ENCODE measurements at places on chromosomes 16 and 17.

DNA sequence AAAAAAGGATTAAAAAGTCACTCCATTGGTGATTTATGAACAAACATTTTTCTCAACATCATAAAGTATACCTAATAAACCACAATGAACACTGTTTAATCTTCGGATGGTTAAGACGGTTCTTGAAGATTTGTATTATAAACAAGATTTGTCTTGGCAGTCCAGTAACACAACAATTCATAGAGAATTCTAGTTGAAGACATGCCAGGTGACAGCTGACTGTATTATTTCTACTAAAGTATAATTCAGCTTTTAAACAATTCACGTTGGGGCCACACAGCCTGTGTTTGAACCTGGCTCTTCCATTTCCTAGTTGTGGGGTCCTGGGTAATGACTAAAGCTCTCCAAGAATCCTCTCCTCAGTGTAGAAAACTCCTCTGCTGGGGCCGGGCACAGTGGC, 22.0 kb downstream of the STX8 start:
- DNase-seq, result no peak

DNA sequence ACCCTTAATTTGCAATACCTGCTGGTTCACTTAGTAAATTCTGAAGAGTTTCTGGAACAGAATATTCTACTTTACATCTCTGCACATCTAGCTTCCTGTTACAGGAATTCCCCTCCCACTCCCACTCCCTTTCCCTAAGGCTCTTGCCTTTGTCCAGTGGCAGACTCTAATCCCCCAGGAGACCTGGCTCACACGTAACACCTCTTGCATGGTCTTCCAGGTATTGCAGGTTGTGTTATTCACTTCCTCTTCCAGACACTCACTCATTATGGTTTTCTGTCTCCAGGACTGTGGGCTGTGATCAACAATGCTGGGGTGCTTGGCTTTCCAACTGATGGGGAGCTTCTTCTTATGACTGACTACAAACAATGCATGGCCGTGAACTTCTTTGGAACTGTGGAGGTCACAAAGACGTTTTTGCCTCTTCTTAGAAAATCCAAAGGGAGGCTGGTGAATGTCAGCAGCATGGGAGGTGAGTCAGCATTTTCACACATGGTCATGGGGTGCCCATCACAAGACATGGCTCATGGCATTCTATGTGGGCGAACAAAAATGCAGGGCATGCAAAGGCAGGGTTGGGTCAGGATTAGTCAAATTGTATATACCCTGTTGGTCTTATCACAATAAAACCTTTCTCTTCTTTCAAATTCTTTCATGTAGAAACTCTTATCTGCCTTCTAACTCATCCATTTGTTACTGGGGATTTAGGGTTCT, 35.8 kb downstream of the HSD17B2 start:
- peak; percentile 19 for DNase-seq

- DNase-seq, result no peak
These were observed 9.4 kb upstream of the CEP20 start for GRCh38 chr16:15897834-15898254.

GRCh38 chr17:61010661-61011170, 333.1 kb downstream of the BCAS3 start:
- no peak for DNase-seq

- no peak for DNase-seq
These were observed 201.1 kb upstream of the ASIC2 start for GRCh38 chr17:33494151-33494550.

DNA sequence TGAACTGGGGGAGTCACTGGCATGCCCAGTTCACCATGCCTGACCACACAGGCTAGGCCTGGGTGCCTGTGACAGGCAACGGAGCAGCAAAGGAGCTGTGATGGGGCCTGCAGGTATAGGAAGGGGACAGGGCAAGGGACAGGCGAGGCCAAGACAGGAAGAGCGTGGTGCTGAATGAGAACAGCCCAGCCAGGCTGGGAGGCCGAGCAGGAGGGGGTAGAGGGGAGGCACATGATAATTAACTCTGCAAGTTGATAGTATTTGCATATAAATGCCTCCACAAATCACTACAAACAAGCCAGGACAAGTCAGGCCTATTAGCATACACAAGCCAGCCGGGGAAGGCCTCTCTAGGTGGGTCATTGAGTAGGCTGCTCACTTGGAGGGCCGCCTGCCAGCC, 7.8 kb downstream of the ZFHX3 start:
- DNase-seq, result no peak

DNA sequence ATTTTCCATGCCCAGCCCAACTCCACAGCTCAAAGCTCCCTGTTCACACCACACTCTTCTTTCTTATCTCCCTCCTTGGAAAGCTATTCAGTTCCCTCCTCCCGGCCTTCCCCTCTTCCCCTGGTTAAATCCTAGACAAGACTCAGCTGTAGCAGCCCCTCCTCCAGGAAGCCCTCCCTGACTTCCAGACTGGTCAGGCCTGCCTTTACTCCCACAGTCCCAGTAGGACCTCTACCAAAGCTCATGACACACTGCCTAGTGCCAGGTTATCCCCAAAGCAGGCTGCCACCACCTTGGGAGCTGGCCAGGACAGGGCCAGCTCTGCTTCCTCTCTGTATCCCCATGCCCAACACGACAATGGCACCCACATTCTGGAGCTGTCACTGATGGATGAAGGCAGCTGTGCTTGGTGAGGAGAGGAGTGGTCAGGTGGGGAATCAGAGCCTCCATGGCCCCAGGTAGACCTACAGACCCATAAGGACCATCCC, 50.0 kb downstream of the BEAN1 start:
- DNase-seq, result no peak

GRCh38 chr16:84836234-84836647, 16.5 kb downstream of the CRISPLD2 start:
- DNase-seq, result peak; percentile 100

DNA sequence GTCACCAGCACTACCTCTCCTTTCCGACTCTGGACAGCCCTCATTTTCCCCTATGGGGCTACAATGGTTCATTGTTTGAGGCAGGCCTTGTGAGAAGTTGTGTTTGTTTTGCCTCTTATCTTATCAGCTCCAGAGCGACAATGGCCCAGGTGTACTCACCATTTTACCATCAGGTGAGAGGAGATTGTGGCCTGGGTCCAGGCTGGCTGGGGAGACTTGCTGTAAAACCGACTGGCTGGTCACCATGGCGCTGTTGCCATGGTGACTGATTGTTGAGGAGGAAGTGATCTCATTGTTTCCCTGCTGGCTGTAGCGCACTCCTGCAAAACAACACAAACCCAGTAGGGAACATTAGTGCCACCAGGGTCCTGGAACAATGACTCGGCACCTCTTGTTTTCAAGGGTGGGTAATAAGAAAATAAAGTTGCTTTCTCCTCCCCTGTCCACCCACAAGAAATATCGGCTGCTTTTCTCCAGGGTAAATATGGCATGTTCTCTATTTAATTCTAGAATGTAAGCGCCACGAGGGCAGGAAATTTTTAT, 34.4 kb downstream of the HNF1B start:
- no peak for DNase-seq

DNA sequence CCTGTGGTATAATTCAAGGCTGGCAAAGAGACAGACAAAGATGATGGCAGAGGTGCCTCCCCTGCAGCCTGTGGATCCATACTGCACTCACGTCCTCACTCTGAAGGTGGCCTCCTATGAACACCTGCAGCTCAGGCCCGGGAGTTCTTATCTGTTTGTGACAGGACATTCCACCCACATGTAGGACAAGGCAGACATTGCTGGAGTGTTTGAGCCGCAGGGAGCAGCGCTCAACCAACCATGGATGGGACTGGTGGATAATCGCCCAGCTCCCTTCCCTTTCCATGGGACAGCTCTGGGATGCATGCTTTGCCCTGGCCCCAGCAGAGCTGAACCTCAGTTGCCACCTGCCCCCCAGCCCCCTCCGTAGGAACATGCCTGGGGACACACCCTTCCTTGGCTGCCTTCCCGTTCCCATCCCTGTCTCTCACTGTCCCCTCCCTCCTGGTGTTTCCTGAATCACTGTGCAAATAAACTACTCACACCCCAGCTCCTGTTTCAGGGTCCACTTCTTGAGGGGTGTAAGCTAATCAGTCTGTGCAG, 22.2 kb downstream of the ITPRIPL2 start:
- no peak for DNase-seq

DNA sequence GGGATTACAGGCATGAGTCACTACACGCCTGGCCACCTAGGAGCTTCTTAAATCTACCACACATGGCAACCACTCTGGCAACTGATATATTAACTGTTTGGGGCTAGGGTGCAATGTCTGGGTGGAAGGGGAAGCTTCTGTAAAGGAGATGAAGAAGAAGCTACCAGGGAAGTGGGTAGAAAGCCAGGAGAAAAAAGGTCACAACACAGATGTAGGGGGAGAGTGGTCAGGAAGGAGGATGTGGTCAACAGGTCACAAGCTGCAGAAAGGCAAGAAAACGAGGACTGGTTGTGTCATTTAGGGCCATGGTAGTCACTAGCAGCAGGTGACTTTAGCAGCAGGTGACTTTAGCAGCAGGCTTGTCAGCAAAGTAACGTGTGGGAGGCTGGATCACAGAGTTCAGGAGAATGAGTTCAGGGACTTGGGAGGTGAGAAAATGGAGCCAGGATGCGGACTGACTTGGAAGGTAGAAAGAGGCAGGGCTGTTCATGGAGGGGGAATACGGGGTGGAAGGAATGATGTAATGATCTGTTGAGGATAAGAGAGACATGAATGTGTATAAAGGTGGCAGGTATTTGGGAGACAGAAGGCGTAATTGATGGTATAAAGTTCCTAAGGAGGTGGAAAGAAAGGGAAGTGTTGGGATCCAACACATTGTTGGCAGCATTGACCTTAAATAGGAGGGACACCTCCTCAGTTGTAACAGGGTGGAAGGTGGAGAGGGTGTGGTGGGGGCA, 16.3 kb upstream of the WFIKKN2 start:
- DNase-seq, result no peak

DNA sequence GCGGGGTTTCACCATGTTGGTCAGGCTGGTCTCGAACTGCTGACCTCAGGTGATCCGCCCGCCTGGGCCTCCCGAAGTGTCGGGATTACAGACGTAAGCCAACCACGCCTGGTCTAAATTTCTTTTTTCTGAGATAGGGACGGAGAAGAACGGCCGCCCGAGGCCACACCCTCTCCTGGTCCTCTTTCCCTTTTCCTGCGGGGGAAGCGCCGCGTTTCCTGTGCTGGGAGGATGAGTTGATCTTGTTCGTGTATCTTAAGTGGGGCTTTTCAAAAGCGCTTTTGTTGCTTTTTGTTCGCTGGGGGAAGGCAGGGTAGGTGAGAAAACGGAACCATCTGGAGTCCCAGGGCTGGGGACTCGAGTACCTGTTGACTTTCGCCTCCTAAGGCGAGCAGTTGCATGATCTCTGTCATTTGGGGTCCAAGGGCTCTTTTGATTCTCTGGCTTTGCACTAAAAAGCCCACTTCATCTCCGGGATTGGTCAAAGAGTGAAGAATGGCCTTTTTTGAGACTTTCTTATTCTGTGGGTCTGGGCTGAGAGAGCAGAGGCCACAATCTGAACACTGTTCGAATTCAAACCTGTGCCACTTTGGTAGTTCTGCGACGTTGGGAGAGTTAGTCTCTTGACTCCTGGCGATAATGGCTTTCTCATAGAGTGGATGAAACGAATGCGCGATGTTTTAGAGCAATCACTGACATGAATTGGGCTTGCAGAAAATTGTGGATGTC, 1.3 kb downstream of the FUS start:
- DNase-seq, result no peak

DNA sequence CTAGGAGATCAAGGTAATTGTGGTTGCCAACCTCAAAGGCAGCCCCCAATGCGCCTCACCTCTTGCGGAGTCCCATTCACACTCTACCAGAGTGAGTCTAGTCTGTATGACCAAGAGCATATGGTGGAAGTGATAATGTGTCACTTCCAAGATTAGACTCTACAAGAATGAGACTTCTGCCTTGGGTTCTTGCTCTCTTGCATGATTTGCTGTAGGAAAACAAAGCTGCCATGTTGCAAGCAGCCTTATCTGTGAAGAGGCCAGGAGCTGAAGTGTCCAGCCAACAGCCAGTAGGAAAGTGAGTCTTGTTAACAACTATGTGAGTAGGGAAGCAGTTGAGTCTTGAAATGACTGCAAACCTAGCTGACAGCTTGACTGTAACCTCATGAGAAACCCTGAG, 3.4 kb downstream of the TERF2 start:
- no peak for DNase-seq

DNA sequence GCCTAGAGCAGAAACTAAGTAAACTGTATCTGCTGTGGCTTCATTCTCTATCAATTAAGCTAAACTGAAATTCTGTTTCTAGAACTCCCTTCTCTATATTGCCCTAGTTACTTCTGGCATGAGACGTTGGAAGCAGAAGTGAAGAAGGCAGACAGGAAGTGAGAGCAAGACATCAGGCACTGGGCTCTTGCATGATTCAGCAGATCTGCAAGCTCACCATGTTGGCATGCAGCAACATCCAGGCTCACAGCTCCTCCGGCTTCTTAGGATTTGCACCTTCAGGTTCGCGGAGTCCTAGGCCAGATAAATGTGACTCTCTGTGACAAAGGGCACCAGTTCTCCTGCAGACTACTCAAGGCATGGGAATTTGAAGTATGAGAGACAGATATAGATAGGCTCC, 148.3 kb downstream of the CDH8 start:
- peak; percentile 63 for DNase-seq

GRCh38 chr17:40093580-40094201, 6.7 kb downstream of the NR1D1 start:
- no peak for DNase-seq

GRCh38 chr16:74825016-74825415, 50.4 kb upstream of the FA2H start:
- DNase-seq, result no peak

DNA sequence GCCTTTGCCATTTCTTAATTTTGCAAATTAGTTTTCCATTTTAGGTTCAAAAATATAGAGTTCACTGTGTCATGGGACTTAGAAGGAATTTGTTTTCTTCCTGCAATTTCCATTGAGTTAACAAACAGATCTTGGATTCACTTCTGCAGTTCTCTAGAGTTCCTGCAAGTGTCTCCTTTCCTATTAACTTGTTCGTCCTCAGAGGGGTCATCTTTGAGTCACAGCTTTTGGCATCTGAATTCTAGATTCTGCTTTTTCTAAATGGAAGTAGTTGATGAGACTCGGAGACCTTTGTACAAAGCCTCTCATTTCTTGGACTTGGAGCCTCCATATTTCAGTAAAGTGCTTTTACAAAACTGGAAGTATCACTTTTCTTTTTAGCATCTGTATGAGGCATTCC, 323.3 kb downstream of the BCAS3 start:
- DNase-seq, result no peak

GRCh38 chr17:73748508-73748907, 104.3 kb upstream of the SDK2 start:
- DNase-seq, result no peak

- DNase-seq, result no peak
These were observed 3.4 kb upstream of the KCNJ16 start for GRCh38 chr17:70071620-70072019.

- DNase-seq, result no peak
These were observed 7.3 kb downstream of the PROCA1 start for GRCh38 chr17:28704219-28704858.

DNA sequence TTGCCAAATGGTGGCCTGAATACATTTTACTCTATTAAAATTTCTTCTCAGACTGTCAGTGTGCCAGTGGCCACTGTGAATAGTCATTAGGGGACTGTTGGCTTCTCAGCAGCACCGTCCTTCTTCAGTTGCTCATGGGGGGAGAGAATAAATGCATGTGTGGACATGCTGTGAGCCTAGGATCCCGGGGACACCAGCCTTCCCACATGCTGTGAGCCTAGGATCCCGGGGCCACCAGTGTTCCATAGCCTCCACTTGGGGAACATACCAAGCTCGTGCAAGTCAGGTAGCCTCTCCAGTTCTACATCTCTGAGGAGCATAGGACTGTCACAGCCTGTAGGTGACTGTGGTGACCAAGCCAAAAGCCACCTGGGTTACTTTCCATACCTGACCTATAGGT, 51.5 kb downstream of the BANP start:
- no peak for DNase-seq

GRCh38 chr17:57165754-57166153, 80.7 kb downstream of the AKAP1 start:
- no peak for DNase-seq

All from AG04449 (cell line).